ENCODE measurements at places on chromosomes 16 and 17. TPM values are rescaled to one million over a fixed set of nuclear protein-coding genes. Genes with fewer than 3 reads are reported as not detected.

DNA sequence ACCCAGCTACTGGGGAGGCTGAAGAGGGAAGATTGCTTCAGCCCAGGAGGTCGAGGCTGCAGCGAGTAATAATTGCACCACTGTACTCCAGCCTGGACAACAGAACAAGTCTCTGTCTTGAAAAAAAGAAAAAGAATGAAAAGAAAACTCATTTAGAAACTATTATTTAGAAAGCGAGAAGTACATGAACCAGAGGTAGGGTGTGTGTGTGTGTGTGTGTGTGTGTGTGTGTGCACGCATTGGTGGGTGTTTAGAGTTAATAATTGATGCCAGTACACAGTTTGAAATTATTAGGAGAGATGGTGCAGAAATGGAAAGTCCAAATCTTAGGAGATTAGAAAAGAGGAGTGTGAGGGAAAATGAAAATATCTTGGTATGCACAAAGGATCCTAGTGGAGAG, 106.6 kb downstream of the MRTFB start:
- no peak for DNase-seq
- H3K4me3 ChIP-seq: no peak overlapping the region
- no peaks in the 10 kb centered on the region for H3K27me3 ChIP-seq

DNA sequence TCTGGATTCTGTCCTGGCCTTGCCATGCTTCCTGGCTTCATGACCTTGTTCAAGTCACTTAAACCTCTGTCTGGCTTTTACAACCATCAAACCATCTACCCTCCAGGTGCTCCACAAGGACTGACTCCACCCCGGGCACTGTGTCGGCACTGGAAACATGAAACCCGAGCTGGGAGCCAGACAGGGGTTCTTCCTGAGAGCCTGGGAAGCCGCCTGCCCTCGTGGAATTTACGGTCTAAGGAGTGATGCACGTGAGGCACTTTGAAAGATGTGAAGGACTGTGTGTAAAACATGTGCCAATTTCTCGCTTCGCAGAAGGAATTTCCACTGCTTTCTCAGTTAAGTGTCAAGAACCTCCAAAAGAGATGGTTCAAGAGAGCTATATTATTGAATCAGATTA, 11.6 kb downstream of the CDK5R1 start:
- no peak for DNase-seq
- H3K27ac ChIP-seq: no peak overlapping the region
- H3K4me3 ChIP-seq: no peak overlapping the region
- peaks cover 13% of the 10 kb centered on the region for H3K4me1 ChIP-seq
- no peaks in the 10 kb centered on the region for H3K27me3 ChIP-seq

GRCh38 chr17:45867171-45867570, 22.5 kb downstream of the SPPL2C start:
- H3K27ac ChIP-seq: no peak overlapping the region
- no peak overlapping the region for H3K4me3 ChIP-seq
- DNase-seq: no peak
- H3K4me1 ChIP-seq: peaks cover 8% of the 10 kb centered on the region
- H3K27me3 ChIP-seq: no peaks in the 10 kb centered on the region

The SPIRE2 gene
- total RNA-seq: 3.0 TPM

GRCh38 chr17:66025551-66025950, 166.4 kb downstream of the CEP112 start:
- no peaks in the 10 kb centered on the region for H3K27me3 ChIP-seq
- no peak overlapping the region for H3K27ac ChIP-seq
- H3K36me3 ChIP-seq: peaks cover 3% of the 10 kb centered on the region
- DNase-seq: no peak

DNA sequence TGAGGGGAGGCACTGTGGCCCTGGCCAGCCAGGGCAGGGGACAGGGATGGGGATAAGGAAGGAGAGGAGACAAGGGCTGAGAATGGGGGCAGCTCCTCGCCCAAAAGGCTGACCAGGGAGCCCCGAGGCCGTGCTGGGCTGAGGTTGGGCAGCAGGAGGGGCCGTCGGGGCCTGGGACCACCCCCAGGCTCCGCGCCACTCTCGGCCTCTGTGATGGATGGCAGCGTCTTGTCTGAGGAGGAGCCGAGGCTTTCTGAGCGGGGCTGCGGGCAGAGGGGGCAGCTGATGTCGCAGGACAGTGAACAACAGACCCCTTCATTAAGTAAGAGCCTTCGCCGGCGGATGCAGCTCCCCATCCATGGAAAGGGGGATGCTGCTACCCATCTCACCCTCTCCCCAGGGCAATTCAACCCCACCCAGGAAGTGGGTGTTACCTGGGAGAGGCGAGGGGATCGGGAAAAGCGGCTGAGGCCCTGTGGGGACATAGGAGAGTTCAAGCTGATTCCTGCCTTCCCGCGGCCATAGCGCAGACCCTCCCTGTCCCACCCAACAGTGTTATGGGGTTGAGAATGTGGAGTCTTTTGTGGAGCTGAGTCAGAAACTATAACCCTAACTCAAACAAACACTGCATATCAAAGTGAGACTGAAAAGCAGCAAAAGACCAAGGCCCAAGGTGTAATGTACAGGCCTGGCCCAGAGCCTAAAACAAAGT, 9.1 kb upstream of the RAB5C start:
- H3K27me3 ChIP-seq: no peaks in the 10 kb centered on the region
- no peak for DNase-seq
- no peak overlapping the region for H3K27ac ChIP-seq
- no peaks in the 10 kb centered on the region for H3K36me3 ChIP-seq
- H3K4me3 ChIP-seq: no peak overlapping the region

The DCUN1D3 gene
- 37.4 TPM for total RNA-seq

Measured in esophagus muscularis mucosa (tissue), 4 donors.